Natural killer cell treated with Interleukin-12 subunit alpha and Interleukin-12 subunit beta and Interleukin-15 and Interleukin-18, amount 100 ng/mL, for 72 hours (primary cell): ENCODE measurements at places on chromosomes 2 and 18. TPM values are rescaled to one million over a fixed set of nuclear protein-coding genes. Genes with fewer than 3 reads are reported as not detected.
A peak's percentile ranks its signal among the peaks of the same experiment; 100 is the strongest.

DNA sequence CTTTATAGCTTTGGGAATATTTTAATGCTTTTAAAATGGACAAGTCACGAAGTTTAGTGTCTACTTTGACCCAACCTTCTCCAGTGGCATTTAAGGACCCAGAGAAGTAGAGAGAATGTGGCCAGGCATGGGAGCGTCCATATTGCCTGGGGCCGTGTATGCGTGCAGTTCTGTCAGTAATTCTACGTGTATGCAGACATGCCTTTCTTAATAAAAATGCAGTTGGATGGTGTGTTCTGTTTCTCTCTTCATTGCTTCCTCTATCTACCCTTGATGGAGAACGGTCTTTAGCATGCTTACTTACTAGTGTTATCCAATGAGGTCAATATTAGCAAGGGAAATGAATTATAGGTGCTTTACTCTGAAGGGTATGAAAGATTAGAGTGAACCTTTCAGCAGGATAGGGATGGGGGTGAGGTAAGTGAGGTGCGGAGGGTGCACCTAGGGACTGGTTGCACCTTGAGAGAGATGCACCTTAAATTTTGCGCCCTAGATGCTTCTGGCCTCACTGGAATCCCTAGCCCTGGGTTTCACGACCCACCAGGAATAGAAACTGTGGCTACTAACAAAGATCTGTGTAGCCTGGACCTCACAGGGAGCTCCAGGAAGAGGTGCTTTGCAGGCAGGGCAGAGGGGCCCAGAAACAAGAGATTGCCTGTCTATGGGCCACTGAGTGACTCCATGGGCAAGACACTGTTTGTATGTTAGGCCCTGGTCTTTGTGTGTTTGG, 194.3 kb downstream of the MYCN start:
- no peaks in the 10 kb centered on the region for H3K4me1 ChIP-seq
- H3K27me3 ChIP-seq, result no peaks in the 10 kb centered on the region
- no peak for DNase-seq
- no peak overlapping the region for H3K27ac ChIP-seq
- H3K4me3 ChIP-seq, result no peak overlapping the region

DNA sequence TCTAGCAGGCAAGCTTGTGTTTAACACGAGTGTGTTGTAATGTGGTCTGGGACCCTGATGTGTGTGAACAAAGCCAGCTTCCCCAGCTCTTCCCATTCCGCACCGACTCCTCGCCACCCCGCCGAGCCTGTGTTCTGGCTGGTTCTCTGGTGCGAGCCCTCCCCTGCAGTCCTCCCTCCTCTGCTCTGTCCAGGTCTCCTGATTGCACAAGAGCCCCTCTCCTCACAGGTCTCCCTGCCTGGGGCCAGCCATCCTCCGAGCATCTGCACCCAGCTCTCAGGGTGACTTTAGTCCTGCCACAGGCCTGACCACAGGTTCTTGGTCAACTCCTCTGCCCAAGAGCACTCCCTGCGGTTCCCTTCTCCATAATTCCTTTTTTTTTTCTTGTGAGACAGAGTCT, 13.2 kb downstream of the SLC66A3 start:
- no peak overlapping the region for H3K4me3 ChIP-seq
- no peaks in the 10 kb centered on the region for H3K36me3 ChIP-seq
- H3K27ac ChIP-seq, result no peak overlapping the region
- DNase-seq, result no peak
- peaks cover 5% of the 10 kb centered on the region for H3K4me1 ChIP-seq

DNA sequence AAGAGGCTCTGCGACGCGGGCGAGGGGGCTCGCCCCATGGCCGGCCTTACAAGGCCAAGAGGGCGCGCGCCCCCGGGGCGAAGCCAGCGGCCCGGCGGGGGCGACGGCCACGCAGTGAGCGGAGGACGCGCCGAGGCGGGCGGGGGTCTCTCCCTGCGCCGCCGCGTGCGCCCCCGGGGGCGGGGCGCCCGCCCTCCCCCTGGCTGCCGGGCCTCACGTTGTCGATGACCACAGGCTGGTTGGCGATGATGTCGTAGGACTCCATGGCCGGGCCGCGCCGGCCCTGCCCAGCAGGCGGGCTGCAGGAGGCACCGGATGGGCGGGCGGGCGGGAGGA, 250 bp downstream of the ACTR1B start:
- peak overlapping the region; percentile 95 for H3K4me3 ChIP-seq
- H3K27ac ChIP-seq, result peak overlapping the region; percentile 96
- no peaks in the 10 kb centered on the region for H3K27me3 ChIP-seq
- peaks cover 21% of the 10 kb centered on the region for H3K4me1 ChIP-seq

- H3K4me1 ChIP-seq, result no peaks in the 10 kb centered on the region
- no peak overlapping the region for H3K4me3 ChIP-seq
- no peak overlapping the region for H3K27ac ChIP-seq
- peaks cover 15% of the 10 kb centered on the region for H3K27me3 ChIP-seq
- H3K36me3 ChIP-seq, result no peaks in the 10 kb centered on the region
Observed at GRCh38 chr2:157923598-157924217, 47.6 kb upstream of the ACVR1 start.

PCARE gene
- not detected for total RNA-seq
